Fibroblast of skin of scalp (primary cell): ENCODE measurements at places on chromosomes 4 and X.

- DNase-seq: no peak
These were observed 2.6 kb downstream of the NLGN4X start for GRCh38 chrX:6225911-6226595.

DNA sequence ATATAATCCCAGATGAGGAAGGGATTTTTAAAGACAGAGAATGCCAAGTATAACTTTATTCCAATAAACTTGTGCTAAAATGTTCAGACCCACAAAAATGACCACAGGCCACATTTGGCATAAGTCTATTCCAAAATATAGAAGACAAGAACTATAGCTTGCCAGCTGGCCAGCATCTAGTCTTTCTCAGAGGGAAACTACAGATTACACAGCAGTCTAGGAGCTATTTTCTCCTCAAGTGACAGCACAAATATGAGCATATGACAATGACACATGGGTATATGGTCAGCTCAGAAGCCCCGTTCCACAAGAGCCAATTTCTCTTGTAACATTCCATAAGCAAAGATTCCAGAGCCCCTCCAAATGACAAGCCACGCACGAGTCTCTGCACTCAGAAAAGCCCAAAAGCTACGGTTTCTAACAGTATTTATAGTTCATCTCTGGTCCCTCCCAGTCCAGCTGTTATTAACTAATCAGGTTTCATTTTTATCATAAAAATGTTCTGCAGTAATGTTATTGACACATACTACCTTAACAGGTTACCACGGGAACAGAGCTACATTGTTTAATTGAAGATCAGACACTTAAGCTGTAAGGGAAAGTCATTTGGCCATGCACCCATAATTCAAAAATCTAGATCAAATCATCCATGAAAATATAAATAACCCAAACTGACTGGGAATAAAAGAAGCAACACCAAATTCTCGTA lies 70.3 kb downstream of the RAB28 start:
- no peak for DNase-seq

DNA sequence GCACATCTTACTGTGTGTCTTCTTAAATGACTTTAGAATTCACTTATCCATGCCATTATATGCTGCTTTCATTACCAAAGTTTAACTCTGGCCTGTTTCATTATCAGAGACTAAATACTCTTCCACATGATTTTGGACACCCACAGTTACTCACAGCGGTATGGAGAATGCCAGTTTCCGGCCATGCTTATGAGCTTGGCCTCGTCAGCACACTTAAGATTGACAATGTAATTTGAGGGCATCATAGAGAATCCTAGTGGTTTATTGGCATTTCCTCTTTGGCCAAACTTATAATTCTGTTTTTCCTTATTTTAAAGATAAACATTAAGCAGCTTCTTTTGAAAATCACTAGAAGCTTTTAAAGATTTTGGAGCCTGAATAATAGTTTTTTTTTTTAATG lies 104.5 kb downstream of the IRF2 start:
- peak; percentile 31 for DNase-seq

- peak; percentile 93 for DNase-seq
These were observed 305.7 kb upstream of the SLIT2 start for GRCh38 chr4:19945979-19946380.

DNA sequence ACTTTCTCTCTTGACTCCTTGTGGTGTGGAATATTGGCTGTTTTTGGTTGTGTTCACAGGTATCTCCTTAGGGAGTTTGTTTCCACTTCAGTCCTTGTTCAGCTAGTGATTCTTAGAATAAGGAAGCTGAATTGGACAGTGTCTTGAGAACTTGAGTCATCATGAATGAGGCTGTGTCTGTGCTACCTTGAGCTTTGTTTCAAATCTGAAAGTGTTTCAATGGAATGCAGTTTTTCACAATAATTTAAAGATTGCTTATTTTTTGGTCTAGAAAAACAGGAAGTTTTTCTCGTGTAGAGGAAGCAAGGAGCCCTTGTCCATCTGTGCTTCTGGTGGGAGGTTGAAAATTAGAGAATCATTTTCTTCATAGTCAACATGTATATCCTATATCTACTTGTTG lies 76.5 kb downstream of the ZNF518B start:
- no peak for DNase-seq

GRCh38 chrX:149948016-149948415 lies 9.7 kb upstream of the EOLA2 start:
- DNase-seq: no peak

- DNase-seq: no peak
These were observed 166.0 kb downstream of the PDGFRA start for GRCh38 chr4:54395013-54395527.

- no peak for DNase-seq
These were observed 241.7 kb upstream of the PSAPL1 start for GRCh38 chr4:7676398-7676922.

DNA sequence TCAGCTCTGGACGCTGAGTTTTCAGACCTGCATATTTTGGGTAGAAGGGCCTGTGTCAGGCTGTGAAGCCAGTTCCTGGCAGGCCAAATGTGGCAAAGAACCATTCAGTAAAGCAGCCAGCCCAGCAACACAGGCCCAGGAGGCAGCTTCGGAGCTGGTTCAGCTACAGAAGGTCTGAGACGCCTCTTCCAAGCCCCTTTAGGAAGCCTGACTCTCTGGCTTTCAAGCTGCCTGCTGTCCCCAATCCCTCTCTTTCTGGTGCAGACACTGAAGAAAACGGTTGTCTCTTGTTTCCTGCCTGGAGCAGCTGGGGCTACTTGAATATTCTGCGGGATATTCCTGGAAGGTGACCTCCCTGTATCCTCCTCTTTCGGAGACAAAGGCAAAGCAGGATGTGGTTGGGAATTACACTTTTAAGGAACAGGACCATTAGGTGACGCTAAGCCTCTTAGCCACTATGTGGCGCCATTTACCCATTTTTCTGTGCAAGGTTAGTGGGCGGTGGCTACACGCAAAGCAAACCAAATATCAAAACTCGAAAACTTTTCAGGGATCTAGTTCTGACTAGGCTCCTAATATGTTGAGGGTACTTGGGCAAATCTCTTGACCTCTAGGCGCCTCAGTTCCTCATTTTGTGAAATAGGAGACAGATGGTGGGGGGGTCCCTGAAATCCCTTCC lies 47.2 kb upstream of the LAS1L start:
- peak; percentile 74 for DNase-seq

GRCh38 chr4:86960557-86960961 lies 25.7 kb downstream of the AFF1 start:
- DNase-seq: peak; percentile 42

- DNase-seq: no peak
These were observed 3.8 kb upstream of the PITX2 start for GRCh38 chr4:110626532-110627153.

GRCh38 chr4:78356251-78356786 lies 195.3 kb upstream of the ANXA3 start:
- DNase-seq: no peak

DNA sequence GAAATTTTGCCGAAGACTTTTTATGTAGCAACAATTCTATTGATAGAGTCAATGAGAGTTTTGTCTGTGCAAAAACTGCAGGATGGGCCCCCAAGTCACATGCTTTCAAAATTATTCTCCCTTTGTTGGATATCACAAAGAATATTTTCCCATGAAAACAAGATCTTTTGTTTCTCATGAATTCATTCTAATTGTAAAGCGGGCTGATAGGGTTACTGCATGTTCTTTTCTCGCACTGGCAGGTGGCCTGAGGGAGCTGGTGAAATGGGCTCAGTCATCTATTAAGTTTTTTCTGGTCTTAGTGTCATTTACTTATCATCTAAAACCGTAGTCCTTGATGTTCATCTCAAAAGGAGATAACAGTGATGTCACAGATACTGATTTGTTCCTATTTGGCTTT lies 44.2 kb downstream of the MID1IP1 start:
- no peak for DNase-seq

DNA sequence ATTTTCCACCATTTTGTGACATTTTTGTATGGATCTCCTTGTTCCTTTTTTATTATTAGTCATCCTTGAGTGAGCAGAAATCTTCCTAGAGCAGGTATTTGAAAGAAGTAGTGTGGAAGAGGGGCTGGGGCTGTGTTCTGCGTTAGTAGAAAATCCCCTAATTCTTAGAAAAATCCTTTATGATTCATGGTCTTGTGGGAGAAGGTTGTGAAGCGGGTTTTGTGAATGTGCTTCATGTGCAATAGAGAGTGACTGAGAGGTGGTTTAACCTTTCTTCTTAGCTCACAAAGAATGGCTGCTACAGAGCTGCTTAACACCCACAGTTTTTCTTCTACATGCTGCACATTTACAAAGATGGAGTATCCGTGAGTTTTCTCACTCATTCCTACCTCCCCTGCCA lies 220.5 kb downstream of the IDS start:
- DNase-seq: no peak

DNA sequence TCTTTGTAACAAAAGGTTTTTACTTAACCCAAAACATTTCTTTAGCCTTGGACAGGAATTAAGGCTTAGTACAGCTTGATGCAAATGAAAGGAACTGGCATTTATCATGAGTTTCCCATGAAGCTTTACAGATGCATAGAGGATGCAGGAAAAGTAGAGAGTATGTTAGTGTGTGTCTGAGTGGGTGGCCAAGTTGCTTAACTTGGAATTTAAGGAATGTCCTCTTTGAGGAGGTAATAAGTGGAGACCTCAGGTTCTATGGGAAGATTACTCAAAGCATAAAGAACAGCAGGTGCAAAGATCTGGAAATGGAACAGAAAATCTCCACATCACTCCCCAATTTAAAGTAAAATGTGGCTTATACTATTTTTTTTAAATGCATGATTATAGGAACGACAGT lies 457.9 kb downstream of the KCNIP4 start:
- DNase-seq: no peak

DNA sequence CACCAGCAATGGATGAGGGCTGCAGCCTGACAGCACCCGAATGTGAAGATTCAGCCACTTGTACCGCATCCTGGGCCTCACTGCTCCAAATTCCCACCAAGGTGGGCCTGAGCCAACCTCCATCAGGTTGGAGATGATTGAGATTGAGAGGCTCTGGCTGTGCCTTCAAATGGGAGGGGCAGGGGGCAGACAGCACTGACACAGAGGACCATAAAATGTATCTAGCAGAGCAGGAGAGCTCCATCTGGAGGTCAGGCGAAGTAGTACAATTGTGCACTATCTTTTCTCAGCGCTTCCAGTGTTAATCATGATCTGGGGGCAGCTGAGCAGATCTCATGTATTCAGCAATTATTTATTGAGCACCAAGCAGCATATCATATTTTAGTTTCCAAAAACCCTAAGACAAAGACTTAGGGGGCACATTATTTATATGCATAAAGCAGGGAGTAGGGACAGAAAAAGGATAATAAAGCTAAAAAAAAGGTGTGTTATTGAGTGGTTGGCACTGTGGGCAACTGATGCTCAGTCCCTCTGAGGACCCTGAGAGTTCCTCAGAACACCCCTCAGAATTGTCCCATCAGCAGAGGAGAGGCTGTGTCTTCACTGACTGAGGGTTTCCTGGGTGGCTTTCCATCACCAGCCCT lies 31.6 kb upstream of the C1QTNF7 start:
- peak; percentile 62 for DNase-seq

GRCh38 chr4:106247600-106247999 lies 68.4 kb downstream of the TBCK start:
- no peak for DNase-seq

- DNase-seq: no peak
These were observed 24.6 kb upstream of the MOB1B start for GRCh38 chr4:70877556-70877955.

DNA sequence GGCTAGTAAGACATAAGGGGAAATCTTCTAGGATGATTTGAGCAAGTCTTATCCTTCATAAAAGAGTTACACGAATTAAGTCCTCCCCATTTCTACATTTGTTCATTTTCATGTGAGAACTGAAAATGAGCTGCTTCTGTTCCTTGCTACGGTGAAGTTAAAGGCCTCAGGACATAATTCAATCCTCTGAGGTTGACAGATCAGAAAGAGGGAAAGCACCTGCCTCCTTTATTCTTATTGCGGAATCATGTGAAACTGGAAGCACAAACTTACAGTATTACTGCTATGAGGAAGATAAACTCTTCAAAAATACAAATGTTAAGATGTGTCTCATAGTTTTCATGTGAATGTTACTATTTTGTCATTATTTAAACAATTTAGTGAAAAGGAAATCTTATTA lies 395.3 kb downstream of the STPG2 start:
- DNase-seq: no peak

DNA sequence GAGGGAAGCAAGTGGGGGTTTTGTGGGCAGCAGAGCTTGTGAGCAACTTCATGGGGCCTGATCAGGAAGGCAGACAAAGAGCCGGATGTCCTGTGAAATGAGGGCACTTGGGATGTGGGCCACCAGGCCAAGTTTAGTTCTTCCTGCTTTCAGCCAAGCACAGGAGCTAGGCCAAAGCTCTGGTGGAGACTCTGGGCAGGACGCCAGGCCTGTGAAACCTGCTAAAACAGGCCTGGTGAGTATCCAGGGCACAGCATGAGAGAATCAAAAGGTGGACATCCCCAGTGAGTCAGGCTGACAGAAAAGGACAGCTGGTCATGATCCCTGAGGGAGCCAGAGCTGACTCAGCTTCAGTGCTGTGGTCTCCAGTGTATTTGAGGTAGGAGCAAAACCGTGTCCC lies 95.7 kb downstream of the NPNT start:
- DNase-seq: peak; percentile 32

DNA sequence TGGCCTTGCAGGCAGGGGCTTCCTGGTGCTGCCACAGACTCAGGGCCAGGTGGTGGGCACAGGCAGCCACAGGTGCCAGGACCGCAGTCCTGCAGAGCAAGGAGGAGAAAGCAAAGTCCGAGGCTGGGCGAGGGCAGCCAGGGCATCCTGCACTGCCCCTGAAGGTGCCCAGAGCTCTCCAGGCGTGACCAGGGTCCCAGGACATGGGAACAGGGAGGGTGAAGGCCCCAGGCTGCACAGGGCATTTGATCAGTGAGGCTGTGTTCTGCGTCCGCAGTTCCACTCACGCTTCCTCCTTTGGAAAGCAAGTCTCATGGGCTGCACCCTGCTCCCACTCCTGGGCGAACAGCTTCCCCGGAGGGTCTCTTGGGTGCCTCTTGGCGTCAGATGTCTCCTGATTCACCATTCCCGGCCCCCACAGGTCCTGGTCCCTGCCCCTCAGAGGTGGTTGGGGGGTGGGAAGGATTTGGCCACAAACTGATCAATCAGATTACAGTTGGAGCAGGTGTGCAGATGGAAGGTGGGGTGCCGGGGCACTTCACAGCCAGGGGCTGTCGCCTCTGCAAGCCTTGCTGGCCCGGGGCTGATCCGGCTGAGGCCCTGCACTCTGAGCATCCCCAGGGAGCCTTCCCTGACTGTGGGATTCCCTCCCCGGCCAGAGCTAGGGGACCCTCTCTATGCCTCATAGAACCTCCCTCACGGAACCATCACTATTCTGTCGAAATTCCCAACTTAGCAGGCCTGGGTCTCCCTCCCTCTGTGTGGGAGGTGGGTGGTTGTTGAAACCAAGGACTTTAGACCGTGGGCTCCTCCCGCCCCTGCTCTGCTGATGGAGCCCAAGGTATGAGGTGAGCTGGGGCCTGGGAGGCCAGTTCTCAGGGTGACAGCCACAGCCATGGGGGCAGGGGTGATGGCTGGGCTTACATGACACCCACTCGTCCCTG lies 3.3 kb downstream of the SH3TC1 start:
- no peak for DNase-seq

GRCh38 chr4:1720163-1720983 lies 750 bp downstream of the TMEM129 start:
- peak; percentile 34 for DNase-seq

GRCh38 chr4:1938027-1938426 lies 66.8 kb downstream of the NSD2 start:
- DNase-seq: no peak
